NCI-H748 treated with DMSO at 0.1 percent for 48 hours (cell line): ENCODE measurements at places on chromosomes 1 and 21.

GRCh38 chr1:1166642-1167397 is 6.9 kb upstream of the TTLL10 start:
- no peak for DNase-seq

DNA sequence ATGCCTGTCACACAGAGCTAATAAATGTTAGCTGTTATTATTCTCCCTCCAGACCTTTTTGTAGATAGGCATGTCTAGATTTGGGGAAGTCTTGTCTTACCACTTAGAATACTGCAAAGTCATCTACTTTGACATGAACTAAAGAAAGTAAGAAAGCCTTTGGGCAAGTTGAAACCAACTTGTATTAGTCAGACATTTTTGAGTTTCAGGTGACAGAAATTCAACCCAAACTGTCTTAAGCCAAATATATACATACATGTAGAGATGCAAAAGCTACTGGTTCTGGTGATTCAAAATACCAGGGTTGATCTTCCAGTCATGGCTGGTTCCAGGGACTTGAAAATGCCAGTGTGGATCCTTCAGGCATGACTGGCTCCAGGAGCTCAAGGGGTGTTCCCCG is 276.8 kb upstream of the TMEM51 start:
- no peak for DNase-seq

DNA sequence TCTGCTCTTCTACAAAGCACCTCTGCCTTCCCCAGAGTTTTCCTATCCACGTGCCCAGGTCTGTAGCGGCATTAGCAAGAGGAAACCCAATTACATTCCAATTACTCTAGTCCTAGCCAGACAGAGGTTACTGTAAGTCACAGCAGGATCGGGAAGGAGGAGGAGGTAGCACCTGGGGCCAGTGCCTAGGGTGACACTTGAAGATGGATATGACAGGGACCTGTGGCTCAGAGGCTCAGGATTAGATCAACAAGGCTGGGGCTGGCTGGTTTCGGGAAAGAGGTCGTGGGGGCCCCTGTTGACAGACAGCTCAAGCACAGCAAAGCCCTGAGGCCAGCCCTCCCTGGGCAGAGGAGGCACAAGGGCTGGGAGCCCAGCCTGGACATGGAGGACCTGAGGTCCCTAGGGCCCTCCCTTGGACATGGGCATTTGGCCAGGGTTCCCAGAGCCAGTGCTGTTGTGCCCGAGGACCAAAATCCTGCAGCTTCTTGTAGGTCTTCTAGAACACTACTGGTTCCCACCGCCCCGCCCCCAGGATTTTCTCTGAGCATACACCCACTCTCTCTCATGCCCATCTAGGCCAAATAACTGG is 3.0 kb upstream of the HCRTR1 start:
- no peak for DNase-seq

DNA sequence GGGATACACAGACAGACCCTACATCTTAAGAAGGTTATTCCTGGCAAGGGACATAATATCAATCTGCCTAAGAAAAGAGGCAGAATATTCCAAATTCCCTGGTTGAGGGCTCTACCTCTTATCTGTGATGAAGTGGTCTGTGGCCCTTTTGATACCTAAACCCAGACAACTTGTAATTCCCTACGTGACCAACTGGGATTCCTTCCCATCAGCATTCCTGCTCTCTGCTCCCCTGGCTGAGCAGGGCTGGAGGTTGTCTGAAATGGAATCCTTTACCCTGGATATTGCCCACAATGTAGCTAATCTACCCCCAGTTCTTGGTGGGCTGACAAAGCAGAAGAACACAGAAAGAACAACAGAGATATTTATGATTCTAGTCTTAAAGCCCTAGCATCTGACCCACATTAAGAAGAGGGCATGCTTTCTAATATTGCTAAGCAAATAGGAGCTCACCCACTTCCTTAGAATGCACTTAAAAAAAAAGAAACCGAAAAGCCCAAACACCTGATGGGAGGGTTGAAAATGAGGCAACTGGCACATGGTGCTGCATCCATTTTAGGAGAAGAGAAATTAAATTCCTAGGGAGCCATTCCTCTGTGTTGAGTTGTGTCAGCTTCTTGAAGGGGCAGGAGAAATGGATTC is 36.8 kb downstream of the GADD45A start:
- no peak for DNase-seq

GRCh38 chr1:34714386-34714785 is 40.5 kb upstream of the GJB5 start:
- no peak for DNase-seq

DNA sequence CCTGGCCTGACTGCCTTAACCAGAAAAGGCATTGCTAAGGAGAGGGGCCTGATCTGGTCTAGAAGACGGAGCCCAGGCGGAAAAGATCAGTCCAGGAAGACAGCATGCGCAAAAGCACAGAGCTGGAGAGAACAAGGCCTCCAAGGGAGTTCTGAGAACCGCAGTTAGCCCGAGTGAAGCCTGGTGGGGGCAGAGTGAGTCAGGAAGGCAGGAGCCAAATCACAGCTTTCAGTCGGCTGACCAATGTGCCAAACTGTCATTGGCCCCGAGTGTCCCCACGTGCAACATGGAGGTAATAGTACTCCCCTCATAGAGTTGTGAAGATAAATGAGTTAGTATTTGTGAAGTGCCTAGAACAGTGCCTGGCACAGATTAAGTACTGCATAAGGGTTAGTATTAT is 1.2 kb upstream of the TSPAN2 start:
- DNase-seq, result no peak

GRCh38 chr1:202230939-202231645 is 37.5 kb downstream of the LGR6 start:
- DNase-seq, result no peak
